B cell (primary cell): ENCODE measurements at places on chromosomes 6 and 20.

DNA sequence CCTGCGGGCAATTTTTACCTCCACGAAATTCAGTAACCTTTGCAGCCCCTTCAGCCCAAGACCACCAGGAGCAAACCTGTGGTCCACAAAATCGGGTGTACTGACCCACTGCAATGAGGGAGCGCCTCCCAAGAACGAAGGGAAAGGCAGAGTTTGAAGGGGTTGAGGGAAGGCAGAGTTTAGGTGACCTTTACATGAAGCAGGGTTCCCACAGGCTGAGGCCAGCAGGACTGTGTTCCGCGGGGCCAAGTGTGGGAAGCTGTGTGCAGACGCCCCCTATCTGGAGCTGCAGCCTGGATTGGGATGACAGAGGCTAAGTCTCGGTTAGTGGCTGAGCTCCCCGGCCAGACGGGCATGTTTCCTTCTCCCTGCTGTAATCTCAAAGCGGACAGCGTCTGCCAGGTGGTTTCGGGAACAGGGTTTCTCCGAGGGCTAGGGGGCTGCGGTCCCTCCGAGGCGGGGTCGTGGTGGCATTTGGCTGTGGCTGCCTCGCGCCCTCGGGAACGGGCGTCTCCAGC is 826 bp upstream of the PYGB start:
- no peak for DNase-seq

- DNase-seq, result no peak
These were observed 387.7 kb downstream of the BTBD3 start for GRCh38 chr20:12305188-12305950.

- no peak for DNase-seq
These were observed 10.3 kb downstream of the C20orf203 start for GRCh38 chr20:32663335-32664011.

GRCh38 chr6:35607517-35608233 is 81.0 kb downstream of the FKBP5 start:
- no peak for DNase-seq

DNA sequence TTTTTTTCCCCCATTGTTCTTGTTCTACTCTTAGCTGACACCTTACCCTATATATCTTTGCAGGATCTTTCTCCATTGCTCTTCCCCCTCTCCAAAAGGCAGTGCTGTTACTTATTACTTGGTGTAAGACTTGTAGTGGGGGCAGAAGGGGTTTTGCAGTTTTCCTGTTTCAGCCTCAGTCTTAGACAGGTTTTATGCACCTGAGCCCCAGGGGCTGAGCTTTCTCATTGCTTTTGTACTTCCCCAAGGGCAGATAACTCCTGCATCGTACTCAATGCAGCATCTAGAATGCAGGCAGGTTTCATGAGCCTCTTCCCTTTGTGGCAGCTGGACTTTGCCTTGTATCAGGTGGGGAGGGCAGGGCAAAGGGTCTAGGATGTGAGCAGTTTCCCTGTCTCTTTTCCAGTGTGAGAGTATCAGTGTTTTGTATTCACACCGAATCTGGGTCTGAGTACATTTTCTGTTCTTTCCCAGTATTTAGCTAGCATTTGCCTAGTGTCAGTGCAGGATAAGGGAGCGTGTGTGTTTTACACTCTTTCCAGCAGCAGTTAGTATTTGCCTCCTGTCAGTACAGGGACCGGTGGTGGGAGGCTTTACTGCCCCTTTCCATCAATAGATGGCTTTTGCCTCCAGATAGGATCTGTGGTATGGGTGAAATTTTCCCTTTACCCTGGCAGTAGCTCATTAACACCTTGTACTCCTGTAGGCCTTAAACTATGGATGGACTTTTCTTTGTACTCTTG is 19.6 kb downstream of the CYB5R4 start:
- no peak for DNase-seq

DNA sequence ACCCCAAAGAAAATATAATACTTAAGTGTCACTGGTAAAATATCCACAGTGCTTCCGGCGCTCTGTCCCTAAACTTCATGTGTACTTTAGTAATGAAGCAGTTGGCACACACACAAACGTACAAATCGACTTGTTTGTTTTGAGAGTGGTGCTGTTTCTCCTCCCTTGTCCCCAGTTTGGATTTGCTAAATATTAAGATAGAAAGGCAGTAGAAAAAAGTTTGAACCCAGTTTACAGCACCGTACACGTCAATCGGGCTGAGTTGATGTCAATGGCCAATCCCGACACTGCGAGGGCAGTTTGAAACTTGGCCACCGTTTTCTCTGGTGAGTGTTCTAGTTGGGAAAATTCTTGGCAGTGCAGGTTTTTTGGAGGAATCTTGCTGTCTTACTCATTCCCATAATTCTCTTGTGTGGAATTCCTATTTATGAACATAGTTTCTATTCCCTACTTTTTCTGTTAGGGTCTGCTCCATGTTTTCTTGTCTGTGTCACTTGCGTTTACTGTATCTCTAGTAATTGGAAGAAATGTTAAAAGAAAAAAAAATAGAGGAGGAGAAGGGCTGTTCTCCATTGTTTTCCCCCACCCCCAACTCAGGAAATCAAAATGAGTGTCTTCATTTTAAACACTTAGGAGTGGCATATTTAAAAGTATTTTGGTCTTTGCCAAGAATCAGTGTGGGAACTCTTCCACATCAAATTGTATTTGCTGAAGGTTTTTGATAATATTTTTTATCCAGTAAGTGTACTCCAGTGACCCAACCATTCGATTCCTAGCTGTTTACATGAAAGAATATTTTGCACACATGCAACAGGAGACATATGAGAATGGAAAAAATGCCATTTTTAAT is 72.3 kb downstream of the OR2B2 start:
- peak; percentile 36 for DNase-seq

DNA sequence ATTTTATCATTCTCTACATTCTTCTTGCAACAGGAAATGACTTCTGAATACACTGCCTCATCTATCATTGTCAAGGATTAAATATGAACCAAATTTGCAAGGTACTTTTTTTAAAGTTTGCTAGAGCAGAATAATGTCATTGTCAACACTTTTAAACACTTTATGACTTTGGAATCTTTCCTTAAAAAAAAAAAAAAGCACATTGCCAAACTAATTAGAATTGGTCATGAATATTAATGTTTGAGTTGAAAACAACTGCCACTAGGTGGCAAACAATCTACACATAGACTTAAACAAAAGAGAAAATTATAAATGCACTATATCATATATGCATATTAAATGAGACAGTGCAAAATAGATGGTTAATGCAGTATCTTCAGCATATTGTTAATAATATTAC is 32.5 kb upstream of the TMEM244 start:
- DNase-seq, result peak; percentile 28

DNA sequence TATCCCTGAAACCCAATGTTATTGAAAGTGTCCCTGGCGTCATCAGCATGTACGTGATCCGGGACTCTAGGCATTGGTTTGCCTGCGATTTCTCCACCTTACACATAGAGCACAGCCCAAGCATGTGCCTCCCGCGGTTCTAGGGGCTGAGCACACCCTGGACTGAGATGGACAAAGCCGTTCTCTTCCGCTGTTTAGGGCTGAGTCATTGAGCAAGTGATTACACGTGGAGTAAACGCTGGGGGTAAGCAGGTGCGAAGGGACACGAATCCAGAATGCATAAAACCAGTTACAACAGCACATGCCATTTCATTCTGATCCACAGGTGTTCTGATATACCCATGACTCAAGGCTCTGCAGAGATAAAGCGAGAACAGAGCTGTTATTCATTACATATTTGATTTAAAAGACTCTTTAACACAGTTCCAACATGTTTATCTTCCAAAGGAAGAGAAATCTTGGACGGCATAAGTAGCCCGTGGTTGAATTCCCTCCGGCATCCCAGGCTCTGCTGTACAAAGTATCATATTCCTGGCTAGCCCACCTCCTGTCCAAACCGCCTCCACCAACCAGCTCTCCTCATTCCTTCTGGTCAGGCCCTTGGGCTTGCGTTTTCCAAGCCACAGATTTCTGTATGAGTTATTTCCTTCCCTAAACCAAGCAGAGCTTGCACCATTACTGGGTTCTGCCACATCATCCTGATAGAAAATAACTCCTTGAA is 36.1 kb upstream of the THBS2 start:
- DNase-seq, result no peak

- no peak for DNase-seq
These were observed 17.3 kb downstream of the DEK start for GRCh38 chr6:18247002-18247401.

- DNase-seq, result no peak
These were observed 718.8 kb upstream of the FLRT3 start for GRCh38 chr20:15056246-15056645.

DNA sequence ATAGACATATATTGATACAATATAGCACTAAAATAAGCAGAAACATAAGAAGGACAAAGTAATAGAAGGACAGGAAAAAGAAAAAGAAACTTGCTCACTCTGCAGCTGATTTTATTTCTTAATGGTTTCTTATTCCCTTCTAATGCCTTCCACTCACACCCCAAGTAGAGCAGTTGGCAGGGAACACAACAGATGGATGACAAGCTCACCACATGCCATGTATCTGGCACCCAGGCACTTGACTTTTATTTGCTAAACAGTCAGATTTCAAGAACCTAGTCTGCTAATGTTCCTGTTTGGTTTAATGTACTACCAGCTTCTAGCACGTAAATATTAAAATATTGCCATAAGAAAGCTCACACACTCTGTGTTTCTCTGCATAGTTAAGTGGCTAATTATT is 87.1 kb downstream of the COL19A1 start:
- no peak for DNase-seq

GRCh38 chr6:84641076-84641475 is 123.3 kb downstream of the TBX18 start:
- DNase-seq, result no peak

GRCh38 chr6:106360410-106360988 is at the start of gene CRYBG1:
TSS of gene CRYBG1 (plus strand) at chr6:106360717. CDS start at chr6:106360909, 192 bp downstream.
- peak; percentile 78 for DNase-seq

DNA sequence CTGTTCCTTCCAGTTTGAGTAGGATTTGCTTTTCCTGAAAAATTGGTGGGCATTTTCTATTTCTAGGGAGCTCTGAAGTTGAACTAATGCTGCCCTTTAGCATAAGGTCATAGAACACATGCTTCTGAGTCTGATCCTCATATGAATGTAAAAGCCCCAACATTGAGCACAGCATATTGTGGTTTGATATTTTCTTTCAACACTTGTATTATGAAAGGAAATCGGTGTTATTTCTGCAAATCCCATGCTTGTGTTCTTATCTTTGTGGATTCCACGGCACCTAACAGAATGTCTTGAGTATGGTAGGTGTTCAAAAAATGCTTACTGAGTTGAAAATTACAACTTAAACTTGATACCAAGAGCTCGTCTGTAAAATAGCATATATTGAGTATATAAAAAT is 85.8 kb downstream of the TRMT11 start:
- DNase-seq, result no peak

DNA sequence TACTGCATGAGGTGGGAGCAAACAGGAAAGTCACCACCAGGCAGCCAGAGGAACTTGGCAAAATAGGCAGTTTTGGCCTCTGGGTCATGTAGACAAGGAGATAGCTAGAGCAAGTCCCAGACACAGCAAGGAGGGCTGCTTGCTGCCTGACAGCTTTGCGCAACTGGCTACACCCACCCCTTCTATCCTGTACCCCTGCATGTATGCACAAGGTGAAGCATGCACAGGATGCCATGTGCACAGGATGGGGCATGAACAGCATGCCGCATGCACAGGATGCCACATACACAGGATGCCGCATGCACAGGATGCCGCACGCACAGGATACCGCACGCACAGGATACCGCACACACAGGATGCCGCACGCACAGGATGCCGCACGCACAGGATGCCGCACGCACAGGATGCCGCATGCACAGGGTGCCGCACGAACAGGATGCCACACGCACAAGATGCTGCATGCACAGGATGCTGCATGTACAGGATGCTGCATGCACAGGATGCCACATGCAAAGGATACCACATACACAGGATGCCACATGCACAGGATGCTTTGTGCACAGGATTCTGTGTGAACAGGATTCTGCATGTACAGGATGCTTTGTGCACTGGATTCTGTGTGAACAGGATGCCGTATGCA is 104.9 kb upstream of the IYD start:
- DNase-seq, result peak; percentile 7

DNA sequence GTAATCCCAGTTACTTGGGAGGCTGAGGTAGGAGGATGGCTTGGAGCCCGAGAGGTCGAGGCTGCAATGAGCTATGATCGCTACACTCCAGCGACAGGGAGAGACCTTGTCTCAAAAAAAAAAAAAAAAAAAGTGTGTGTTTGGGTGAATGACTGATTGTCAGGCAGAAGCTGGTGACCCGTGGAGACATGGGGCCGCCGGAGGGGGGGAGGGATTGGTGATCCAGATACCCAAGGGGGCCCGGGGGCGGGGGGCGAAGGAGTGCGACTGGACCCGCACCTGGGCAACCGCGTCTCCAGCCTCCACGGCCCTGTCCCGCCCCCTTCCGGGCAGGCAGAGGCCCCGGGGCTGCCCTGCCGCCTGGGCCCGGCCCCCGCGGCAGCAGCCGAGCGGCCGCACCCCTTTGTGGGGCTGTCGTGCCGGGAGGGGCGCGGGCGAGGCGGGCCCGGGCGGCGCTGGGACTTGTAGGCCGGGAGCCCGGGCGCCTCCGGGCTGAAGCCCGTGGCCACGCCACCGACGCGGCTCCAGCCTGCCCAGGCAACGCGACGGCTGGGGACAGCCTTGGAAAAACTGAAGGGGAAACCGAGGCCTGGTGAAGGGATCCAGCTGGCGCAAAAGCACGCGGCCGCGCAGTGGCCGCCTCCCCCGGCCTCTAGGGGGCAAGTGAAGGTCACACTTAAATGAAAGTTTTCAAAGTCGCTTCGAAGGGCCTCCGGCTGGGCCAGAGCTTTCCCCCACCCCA is 2.1 kb upstream of the RBM38 start:
- DNase-seq, result peak; percentile 83

DNA sequence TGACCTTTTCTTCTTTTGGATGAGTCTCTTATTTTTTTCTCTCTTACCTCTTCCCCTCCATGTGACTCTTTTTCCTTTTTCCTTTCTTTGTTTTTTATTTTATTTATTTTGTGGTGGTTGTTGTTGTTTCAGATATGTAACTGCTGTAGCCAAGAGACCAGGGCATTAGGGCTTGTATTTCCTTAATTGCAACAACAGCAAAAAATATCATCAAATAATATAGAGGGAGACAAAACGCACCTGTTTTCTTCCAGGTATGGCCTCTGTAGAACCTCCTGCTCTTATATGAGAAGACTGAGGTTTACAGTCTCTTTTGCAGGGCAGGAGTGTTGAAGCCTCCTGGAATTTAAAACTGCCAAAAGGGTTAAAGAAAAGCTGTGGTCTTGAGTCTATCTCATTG is 149.3 kb downstream of the SYNDIG1 start:
- DNase-seq, result no peak

GRCh38 chr20:58072695-58073671 is 155.5 kb downstream of the ANKRD60 start:
- no peak for DNase-seq

- DNase-seq, result no peak
These were observed 568.2 kb downstream of the HDGFL1 start for GRCh38 chr6:23137611-23138010.

DNA sequence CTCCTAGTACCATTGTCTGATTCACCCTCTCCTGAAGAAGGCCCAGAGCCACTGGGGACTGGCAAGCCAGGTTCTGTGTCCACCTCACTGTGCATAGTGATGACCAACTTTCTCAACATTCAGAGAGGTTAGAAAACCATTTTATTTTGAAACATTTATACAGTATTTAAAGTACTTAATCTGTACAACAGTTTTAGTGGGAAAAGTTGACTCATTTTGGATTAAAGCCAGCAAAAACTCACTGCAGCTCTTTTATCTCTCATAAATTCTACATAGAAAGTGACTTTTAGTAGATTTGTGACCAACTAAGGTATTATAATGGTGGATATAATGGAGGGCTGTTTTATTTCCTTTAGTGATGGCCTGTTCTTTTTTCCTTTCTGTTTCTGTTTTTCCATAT is 9.7 kb downstream of the TULP4 start:
- no peak for DNase-seq
